ENCODE measurements at places on chromosomes 3 and 15. TPM values are rescaled to one million over a fixed set of nuclear protein-coding genes. Genes with fewer than 3 reads are reported as not detected.
A peak's percentile ranks its signal among the peaks of the same experiment; 100 is the strongest.

- DNase-seq = no peak
Measured at GRCh38 chr3:89107461-89108290, at the start of gene EPHA3. Gene EPHA3, plus strand, starts transcription at chr3:89107621. Its CDS starts 128 bp downstream, at chr3:89107749.

- no peak for DNase-seq
Measured at GRCh38 chr15:39666677-39667076, 85.8 kb downstream of the THBS1 start.

GRCh38 chr3:1734494-1735122 lies 364.1 kb upstream of the CNTN4 start:
- no peak for DNase-seq

- no peak for DNase-seq
Measured at GRCh38 chr3:78781351-78781750, 986.4 kb downstream of the ROBO1 start.

- DNase-seq = no peak
Measured at GRCh38 chr3:53137221-53137620, 7.0 kb upstream of the RFT1 start.

Gene UPK1B
- not detected for total RNA-seq

Gene DMXL2
- 19.6 TPM for total RNA-seq

DNA sequence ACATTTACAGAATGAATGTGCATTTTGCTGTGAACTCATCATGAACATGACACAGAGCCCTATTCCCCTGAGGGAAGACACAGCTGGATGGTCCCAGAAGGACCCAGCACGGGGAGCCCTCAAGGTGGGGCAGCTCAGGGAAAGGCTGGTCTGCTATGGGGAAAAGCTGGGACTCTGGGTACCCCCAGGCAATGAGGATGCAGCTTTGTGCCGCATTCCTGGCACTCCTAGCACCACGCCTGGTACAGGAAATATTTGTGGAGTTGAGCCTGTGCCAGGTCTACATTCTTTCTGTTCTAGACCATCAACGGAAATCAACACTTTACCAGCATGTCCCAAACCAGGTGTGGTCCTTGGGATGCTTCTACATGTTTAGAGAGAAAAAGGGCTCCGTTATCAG lies 74.0 kb downstream of the SRGAP3 start:
- DNase-seq = no peak

GRCh38 chr3:116281313-116282143 lies 163.8 kb downstream of the LSAMP start:
- no peak for DNase-seq

DNA sequence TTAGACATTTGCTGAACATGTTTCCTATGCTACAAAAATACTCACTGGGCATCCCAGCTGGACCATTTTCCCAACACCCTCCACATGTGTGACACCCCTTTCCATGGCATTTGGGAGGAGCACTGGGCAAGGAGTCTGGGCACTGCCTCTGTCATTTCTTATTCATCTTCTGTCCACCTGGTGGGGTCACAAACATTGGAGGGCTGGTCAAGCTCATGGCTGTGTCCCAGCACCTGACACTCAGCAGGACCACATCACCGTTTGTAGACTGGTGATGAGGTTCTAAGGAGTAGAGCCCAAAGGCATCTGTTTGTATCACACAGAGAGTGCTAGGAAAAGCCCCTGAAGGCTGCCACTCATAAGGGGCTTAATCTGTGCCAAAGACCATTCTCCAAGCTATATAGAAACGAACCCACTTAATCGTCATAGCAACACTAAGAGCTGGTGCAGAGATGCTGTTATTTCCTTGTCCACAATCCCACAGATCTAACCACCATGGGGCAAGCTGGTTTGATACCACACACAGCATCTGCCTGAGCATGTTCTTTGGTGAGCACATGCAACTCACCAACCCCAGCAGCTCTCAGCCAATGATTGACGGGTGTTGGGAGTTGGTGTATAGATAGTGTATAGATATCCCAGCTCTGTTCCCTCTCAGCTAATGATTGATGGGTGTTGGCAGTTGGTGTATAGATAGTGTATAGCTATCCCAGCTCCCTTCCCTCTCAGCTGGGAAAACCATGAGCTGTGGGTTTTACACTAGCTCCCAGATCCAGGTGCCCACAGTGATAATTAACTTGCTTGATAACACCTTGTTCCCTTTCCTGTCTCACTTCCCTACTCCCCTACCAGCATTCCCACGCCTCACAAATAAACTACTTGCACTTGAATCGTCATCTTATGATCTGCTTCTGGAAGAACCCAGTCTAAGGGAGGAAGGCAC lies 42.7 kb upstream of the ATP2B2 start:
- DNase-seq = peak; percentile 62

Gene CMTM8
- 3.7 TPM for total RNA-seq

GRCh38 chr15:59557581-59557980 lies 54.0 kb upstream of the GCNT3 start:
- DNase-seq = no peak

Gene TRPC1
- total RNA-seq = 31.1 TPM

GRCh38 chr15:66046751-66047150 lies 177.5 kb downstream of the RAB11A start:
- no peak for DNase-seq

- no peak for DNase-seq
Measured at GRCh38 chr3:122880173-122880572, 85.3 kb downstream of the SLC49A4 start.

Gene TASOR
- 71.7 TPM for total RNA-seq

DNA sequence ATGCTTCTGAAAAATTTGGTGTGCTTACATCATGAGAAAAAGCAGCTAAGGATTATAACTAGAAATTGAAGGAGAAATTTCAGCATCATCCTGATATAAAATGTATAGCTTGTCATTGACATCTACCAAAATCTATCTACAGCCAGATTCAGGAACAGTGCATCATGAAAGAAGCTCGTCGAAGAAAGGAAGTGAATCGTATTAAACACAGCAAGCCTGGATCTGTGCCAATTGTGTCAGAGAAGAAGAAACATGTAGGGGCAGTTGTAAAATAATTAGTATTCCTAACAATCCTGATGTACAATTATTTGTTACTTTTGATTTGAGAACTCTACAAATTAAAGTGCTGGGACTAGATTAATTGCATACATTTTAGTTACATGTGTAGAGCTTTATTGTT lies 37.2 kb downstream of the AP4E1 start:
- no peak for DNase-seq

Gene EIF3J
- total RNA-seq = 55.2 TPM

GRCh38 chr3:179528772-179529171 lies 34.0 kb upstream of the ACTL6A start:
- DNase-seq = no peak

DNA sequence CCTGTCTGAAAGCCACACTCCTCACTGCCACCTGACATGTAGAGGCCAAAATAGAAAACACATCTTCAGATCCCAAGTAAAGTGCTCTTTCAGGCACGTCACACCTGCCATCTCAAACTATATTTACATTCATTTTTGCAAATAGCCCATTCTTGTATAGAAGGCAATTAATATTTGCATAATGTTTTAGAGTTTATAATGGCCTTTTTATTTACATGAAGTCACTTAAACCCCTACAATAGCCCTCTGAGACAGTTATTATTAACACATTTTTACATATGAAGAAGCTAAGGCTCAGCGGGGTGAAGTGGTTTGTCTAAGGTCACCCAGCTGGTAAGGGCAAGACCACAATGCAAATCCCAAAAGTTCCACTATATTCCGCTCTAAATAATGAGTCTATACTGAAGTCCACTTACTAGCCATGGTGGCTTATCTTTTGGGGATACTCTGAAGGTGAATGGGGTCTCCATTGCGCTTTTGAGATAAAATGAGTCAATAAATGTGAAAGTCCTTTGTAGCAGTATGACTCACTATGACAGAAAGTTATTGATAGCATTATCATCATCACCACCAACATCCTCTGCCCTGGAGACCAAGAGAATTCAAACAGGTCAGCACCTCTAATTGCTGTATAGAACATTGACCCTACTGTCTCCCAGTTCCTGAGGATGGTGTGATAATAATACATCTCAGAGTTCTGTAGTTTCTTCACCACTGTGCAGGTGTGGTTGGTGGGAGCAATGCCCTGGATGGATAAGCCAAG lies 155.9 kb upstream of the BCL6 start:
- no peak for DNase-seq

GRCh38 chr3:13566453-13566748 lies 17.5 kb downstream of the FBLN2 start:
- DNase-seq = no peak

Gene ITGB5
- total RNA-seq = 114 TPM

DNA sequence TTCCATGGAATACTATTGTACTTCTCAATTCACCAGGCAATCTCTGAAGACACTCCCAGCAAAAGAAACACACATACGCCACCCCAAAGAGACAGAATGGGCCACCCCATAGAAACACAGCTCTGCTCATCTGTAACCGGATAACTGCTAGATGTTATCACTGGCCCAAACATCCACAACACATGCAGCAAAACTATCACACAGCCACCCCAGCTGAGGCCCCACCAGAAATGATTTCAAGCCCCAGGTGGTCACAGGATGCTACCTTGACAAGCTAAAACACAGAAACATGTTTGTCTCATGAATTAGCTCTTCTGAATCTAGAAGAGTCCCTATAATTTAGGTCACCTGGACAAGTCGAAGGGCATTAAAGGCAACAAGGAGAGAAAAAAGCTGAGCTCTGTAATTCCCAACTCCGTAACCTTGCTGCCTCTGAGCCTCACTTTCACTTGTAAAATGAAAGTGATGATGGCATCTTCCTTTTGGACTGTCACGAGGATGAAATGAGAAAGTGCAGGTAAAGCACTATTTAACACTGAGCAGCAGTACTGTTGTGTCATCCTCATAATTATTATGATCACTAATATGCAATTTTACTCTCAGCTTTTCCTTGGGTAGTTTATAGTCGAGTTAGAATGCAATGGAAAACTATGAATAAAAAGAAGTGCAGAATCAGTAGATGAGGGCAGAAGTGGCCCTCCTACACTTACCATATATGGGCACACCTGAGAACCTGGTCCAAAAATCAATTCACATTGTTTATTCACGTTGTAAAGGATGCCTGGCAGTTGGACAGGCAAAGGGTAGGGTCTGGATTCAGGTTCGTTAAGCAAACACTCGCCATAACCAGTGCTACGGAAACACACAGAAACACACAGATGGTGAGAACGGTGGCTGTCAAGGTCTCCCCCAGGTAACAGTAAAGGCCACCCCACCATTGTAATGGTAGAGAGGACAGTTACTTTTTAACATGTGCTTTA lies 38.6 kb downstream of the ADAMTS9 start:
- DNase-seq = no peak

Gene PPP1R14D
- total RNA-seq = not detected

DNA sequence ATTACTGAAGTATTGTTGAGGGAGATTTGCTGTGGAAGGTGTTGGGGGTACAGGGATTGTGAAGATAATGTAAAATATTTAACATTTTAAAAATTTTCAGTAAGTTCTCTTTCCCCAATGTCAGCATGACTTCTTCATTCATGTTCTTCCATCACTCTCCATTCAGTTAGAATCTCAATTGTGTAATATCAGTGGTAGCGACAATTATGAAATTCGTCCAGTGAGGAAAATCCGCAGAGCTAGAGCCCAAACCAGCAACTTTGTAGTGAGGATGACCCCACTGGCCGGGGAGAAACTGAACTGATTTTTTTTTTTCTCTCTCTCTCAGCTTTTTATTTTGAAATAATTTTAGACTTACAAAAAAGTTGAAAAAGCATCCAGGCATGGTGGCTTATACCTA lies 171.7 kb downstream of the PGPEP1L start:
- no peak for DNase-seq

DNA sequence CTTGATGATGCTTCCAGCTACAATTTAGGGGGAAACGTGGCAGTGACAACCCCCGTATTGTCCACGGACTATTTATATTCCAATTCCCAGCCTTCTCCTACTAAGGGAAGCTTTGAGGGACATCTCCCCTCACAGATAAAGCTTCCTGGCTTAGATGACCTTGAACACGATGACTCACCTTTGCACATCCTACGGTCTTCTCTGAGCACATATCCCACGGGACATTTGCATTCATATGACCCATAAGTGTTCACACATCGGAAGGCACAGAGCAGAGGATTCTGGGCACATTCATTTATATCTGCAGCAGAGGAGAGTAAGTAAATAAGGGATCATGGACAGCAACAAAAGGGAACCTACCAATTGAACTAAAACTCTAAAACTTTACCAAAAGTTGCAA lies 101.5 kb downstream of the DUT start:
- DNase-seq = no peak

- DNase-seq = no peak
Measured at GRCh38 chr3:172040981-172041963, 1.9 kb downstream of the FNDC3B start.

GRCh38 chr3:13574083-13574797 lies 25.3 kb downstream of the FBLN2 start:
- DNase-seq = no peak

Gene MOBP
- not detected for total RNA-seq

All from esophagus muscularis mucosa (tissue), 4 donors.